ENCODE measurements at places on chromosomes 3 and 15. TPM values are rescaled to one million over a fixed set of nuclear protein-coding genes. Genes with fewer than 3 reads are reported as not detected.

CTNNB1 gene
- total RNA-seq = 161 TPM

GRCh38 chr3:161104561-161105551 lies at the start of gene B3GALNT1:
B3GALNT1 (minus strand) TSS chr3:161105349; CDS start chr3:161086754, 18,595 bp downstream.
- DNase-seq = no peak

- DNase-seq = no peak
Observed at GRCh38 chr3:143321058-143321769, 201.6 kb downstream of the CHST2 start.

DNA sequence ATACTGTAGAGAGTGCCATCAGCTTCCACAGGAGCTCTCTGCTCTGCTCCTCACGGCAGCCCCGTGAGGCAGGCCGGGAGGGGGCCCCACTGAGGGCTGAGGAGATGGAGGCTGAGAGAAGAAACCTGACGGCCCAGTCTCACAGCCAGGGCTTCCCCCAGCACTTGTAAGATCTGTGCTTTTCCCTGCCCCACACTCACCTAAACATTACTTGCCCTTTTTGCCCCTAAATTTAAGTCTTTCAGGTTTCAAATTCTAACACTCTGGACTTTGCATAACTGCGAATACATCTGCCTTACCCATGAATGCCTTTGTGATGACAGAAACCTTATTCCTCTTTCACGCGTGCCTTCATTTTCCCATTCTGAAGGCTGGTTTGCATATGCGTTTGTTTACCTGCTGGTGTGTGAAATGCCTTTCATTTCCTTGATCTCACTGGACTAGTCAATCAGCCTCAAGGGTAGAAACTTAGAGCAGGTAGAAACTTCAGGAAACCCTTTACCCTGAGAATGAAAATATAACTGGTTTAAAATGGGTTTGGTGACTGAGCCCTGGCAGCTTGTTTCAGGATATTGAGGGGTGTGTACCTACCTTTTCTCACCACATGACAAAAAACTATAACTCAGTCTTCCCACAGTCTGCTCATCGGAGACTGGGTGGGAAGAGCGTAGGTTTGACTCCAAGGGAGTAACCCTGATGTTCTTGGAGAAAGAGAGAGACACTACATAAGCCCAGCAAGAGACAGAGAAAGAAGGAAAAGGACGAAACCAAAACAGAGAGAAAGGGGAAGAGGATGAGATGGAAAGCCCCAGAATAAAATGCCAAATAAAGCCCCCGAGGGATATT lies 20.1 kb downstream of the SLC12A8 start:
- peak; percentile 19 for DNase-seq

- no peak for DNase-seq
Observed at GRCh38 chr3:8869613-8870012, 93.7 kb downstream of the RAD18 start.

Data from OCI-LY7 (cell line).